NCI-H748 treated with DMSO at 0.1 percent for 48 hours (cell line): ENCODE measurements at places on chromosomes 13 and 19.

- no peak for DNase-seq
Measured at GRCh38 chr13:20780317-20780716, 6.6 kb upstream of the EEF1AKMT1 start.

DNA sequence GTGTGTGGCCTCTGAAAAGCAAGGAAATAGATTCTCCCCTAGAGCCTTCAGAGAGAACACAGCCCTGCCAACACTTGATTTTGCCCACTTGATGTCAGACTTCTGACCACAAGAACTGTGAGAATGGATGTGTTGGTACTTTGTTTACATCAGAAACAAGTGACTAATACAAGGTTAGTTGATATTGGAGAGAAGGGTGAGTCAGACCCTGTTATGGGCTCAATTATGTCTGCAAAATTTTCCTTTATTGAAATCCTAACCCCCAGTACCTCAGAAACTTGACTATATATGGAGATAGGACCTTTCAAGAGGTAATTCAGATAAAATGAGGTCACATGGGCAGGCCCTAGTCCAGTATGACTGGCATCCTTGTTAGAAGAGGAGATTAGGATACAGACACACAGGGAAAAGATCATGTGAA, 226.7 kb downstream of the RFC3 start:
- DNase-seq = no peak

DNA sequence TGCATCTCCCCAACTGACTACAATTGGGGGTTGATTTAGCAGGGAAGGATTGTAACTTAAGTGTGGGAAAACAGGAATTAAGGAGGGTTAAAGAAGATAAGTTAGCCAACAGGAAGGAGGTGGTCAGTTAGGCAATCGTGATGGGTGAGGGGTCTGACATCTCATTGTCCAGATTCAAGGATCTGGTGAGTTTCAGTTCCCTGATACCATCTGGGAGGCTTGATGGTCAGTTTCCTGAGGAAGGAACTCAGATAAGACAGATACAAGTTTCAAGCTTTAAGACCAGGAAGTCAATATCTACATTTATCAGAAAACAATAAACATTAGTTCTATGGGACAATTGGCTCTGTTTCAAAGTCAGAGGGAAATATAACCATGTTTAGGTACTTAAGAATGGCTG, 601.8 kb downstream of the SLITRK6 start:
- DNase-seq = no peak

GRCh38 chr13:109384491-109385241, 401.7 kb downstream of the IRS2 start:
- DNase-seq = no peak

DNA sequence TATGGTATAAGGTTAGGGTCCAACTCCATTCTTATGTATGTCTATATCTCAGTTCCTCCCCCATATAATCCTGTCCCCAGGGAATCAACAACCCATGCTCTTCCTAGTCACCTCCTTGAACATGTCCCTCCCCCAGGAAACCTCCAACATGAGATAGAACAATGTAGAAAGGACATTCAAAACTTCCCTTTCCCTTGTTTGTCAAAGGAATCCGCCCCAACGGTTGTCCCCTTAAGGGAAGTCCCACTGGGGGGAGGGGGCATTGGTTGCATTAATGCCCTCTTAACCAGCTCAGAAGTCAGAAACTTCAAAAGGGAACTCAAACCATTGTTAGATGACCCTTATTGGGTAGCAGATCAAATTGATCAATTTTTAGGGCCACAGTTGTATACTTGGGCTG, 6.8 kb upstream of the ZNF561 start:
- DNase-seq = no peak

- DNase-seq = peak; percentile 78
Measured at GRCh38 chr19:53254411-53255341, at the start of gene ZNF677. Gene ZNF677, minus strand, starts transcription at chr19:53254873. Its CDS starts 3,323 bp downstream, at chr19:53251550.

GRCh38 chr19:45296355-45296754, 26.3 kb downstream of the CKM start:
- DNase-seq = no peak

DNA sequence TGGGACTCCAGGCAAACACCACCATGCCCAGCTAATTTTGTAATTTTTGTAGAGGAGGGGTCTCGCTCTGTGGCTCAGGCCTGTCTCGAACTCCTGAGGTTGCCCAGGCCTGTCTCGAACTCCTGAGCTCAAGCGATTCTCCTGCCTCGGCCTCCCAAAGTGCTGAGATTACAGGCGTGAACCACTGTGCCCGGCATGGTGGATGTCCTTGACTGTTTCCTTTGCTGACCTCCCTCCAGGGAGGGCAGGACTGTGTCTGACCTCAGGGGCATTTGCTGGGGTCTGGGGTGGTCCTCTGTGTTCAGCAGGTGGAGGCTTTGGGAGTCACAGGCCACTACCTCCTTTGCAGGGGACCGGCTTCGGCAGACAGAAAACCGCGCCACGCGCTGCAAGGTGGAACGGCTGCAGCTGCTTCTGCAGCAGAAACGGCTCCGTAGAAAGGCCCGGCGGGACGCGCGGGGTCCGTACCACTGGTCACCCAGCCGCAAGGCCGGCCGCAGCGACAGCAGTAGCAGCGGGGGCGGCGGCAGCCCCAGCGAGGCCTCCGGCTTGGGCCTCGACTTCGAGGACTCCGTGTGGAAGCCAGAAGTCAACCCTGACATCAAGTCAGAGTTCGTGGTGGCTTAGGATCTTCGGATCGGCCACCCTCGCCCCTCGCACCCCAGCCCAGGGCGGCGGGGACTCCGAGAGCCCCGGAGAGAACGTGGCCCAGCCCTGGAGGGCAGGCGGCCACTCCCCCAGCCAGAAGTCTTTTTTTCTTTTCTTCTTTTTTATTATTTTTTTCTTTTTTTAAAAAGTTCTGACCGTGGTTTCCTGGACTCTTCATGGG, 8.5 kb downstream of the MIDN start:
- no peak for DNase-seq

GRCh38 chr13:39557285-39557955, 45.6 kb downstream of the LHFPL6 start:
- no peak for DNase-seq

GRCh38 chr19:49387936-49388372, at the start of gene KASH5:
Gene KASH5, plus strand, starts transcription at chr19:49388249. Its CDS starts 2,635 bp downstream, at chr19:49390884.
- no peak for DNase-seq

DNA sequence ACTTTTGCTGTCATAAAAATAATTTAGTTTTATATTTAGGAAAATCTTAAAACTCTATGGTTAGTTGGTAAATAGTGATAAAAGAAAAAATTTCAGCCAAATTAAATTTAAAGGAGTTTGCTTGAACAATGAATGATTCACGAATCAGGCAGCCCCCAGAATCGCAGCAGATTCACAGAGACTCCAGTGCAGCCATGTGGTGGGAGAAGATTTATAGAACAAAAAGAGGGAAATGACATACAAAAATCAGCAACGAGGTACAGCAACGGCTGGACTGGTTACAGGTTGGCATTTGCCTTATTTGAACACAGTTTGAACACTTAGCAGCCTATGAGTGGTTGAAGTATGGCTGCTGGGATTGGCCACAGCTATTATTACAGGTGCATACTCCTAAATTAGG, 96.4 kb upstream of the MYCBP2 start:
- DNase-seq = no peak

GRCh38 chr13:46726347-46726746, 70.6 kb downstream of the ESD start:
- DNase-seq = no peak

DNA sequence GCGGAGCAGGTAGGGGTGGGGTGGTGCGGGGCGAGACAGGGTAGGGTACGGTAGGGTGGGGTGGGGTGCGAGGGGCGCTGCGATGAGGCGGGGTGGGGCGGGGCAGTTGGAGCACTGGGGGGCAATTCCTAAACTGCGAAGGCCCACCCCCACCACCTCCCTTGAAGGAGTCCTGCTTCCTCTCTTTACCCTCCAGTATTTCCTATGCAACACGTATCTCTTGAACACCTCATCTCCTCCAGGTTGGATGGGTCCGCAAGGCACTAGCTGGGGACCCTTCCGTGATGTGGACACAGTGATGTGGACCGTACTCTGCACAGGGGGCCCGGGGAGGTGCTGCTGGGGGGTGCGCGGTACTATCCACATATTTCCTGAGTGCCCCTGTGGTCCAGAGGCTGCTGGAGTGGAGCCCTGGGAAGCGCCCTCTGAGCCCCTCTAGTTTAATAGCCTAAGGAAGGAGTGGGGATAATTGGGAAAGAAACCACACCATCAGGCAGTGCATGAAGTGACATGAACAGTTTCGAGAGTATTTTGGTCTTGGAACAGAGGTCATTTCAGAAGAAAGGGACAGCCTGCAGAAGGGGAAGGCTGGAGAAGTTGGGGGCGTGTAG, 1.1 kb downstream of the IL17D start:
- peak; percentile 64 for DNase-seq

DNA sequence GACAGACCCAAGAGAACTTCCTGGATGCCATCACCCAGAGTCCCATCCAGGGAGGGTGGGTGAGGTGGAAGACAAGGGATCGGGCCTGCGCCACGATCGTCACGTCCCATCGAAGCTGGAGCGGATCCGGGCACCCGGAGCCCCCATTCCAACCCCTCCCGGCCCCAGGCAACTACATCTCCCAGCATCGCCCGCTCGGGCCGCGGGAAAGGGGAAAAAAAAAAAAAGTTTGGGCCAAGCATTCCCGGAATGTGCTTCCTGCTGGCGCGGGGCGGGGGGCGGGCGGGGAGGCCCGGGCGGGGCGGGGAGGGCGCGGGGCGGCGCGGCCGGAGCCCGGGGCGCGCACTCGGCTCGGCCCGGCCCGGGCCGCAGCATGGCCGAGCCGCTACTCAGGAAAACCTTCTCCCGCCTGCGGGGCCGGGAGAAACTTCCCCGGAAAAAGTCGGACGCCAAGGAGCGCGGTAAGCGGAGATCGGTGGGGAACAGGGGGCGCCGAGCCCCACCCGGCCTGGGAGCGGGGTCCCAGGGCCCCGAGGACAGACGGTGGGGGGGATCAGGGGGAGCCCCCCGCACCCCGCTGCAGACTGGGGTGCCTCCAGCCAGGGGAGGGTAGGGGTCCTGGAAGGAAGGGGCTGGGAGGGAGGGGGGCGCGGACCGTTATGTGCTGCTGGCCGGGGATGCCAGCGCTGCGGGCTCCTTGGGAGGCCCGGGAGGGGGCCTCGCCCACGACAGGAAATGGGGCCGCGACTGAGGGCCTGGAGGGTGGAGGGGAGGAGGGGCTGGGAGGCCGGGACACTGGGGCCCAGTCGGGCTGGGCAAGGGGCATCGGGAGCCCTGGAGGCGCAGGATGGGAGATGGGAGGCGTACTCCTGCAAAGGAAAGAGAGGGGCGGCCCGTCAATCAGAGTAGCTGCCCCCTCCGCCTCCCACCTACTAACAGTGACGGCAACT, at the start of gene SYDE1:
Gene SYDE1, plus strand, starts transcription at position 341 of the 950 bp plus-strand sequence. Its CDS starts 33 bp downstream, at position 374.
- DNase-seq = no peak

DNA sequence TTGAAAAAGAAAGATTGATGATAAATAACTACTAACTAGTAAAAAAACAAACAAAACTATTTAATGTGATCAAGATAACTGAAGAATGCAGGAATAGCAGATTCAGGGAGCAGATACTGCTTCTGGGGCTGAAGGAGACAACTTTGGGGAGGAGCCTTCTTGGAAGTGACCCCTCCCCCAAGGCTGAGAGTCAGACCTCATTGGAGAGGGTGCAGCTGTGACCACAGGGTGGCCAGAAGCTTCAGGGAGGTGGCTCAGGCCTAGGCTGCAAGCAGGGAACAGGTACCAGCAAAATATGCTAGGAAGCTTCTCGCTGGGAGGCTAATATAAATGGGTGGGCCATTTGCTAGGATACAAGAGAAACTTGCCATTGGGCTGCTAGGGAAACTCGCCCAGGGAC, 149.9 kb downstream of the MYO16 start:
- no peak for DNase-seq

GRCh38 chr13:67071918-67072598, 158.1 kb downstream of the PCDH9 start:
- no peak for DNase-seq

- no peak for DNase-seq
Measured at GRCh38 chr13:25384758-25385410, 13.1 kb downstream of the ATP8A2 start.

- DNase-seq = no peak
Measured at GRCh38 chr13:46124531-46124966, 19.7 kb upstream of the CPB2 start.
